ENCODE measurements at places on chromosomes 5 and 9.

GRCh38 chr9:27627188-27627564 is 53.9 kb upstream of the C9orf72 start:
- H3K36me3 ChIP-seq, result no peaks in the 10 kb centered on the region
- no peak for DNase-seq
- no peak overlapping the region for H3K27ac ChIP-seq
- H3K27me3 ChIP-seq, result peaks cover 33% of the 10 kb centered on the region
- no peak overlapping the region for H3K4me3 ChIP-seq

- H3K4me3 ChIP-seq, result no peak overlapping the region
- H3K27ac ChIP-seq, result no peak overlapping the region
- H3K27me3 ChIP-seq, result no peaks in the 10 kb centered on the region
- H3K4me1 ChIP-seq, result no peaks in the 10 kb centered on the region
- DNase-seq, result no peak
Measured at GRCh38 chr5:95884017-95884325, 61.4 kb upstream of the GLRX start.

GRCh38 chr9:2337131-2337530 is 284.5 kb upstream of the VLDLR start:
- H3K4me3 ChIP-seq, result no peak overlapping the region
- H3K36me3 ChIP-seq, result no peaks in the 10 kb centered on the region
- H3K4me1 ChIP-seq, result no peaks in the 10 kb centered on the region
- peaks cover 18% of the 10 kb centered on the region for H3K27me3 ChIP-seq
- H3K27ac ChIP-seq, result no peak overlapping the region

GRCh38 chr9:111065414-111065813 is 27.1 kb upstream of the LPAR1 start:
- no peak for DNase-seq
- no peak overlapping the region for H3K27ac ChIP-seq
- no peak overlapping the region for H3K4me3 ChIP-seq
- no peaks in the 10 kb centered on the region for H3K4me1 ChIP-seq

GRCh38 chr5:122500245-122501088 is 188.4 kb downstream of the SNCAIP start:
- H3K27ac ChIP-seq, result no peak overlapping the region
- no peaks in the 10 kb centered on the region for H3K4me1 ChIP-seq
- no peaks in the 10 kb centered on the region for H3K36me3 ChIP-seq
- H3K27me3 ChIP-seq, result peaks cover 28% of the 10 kb centered on the region
- no peak overlapping the region for H3K4me3 ChIP-seq

- no peak for DNase-seq
- no peaks in the 10 kb centered on the region for H3K4me1 ChIP-seq
- no peaks in the 10 kb centered on the region for H3K36me3 ChIP-seq
- no peaks in the 10 kb centered on the region for H3K27me3 ChIP-seq
- no peak overlapping the region for H3K27ac ChIP-seq
- no peak overlapping the region for H3K4me3 ChIP-seq
Measured at GRCh38 chr5:9265441-9266287, 280.2 kb downstream of the SEMA5A start.

GRCh38 chr5:168740092-168740800 is 161.1 kb upstream of the PANK3 start:
- H3K4me3 ChIP-seq, result no peak overlapping the region
- H3K4me1 ChIP-seq, result no peaks in the 10 kb centered on the region
- no peaks in the 10 kb centered on the region for H3K36me3 ChIP-seq
- peaks cover 14% of the 10 kb centered on the region for H3K27me3 ChIP-seq
- DNase-seq, result no peak

DNA sequence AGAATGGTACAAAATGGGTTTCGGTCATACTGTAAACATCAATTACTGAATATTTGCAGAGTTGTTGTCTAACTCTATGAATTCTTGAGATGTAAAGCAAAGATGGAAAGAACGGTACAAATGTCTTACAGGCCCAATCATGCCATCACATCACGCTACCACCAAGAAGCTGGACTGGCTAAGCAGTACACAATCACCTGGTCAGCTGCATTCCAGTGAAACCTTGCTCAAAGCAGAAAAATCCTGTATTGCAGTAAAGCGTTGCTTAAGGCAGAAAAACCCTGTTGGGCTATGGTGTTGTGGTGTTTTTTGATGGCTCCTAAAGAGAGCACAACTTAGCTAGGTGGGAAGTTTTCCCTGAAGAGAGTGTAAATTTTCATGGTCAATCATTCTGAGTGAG is 112.6 kb upstream of the RASA1 start:
- no peaks in the 10 kb centered on the region for H3K27me3 ChIP-seq
- DNase-seq, result no peak
- H3K27ac ChIP-seq, result no peak overlapping the region
- H3K36me3 ChIP-seq, result no peaks in the 10 kb centered on the region
- peaks cover 7% of the 10 kb centered on the region for H3K4me1 ChIP-seq

DNA sequence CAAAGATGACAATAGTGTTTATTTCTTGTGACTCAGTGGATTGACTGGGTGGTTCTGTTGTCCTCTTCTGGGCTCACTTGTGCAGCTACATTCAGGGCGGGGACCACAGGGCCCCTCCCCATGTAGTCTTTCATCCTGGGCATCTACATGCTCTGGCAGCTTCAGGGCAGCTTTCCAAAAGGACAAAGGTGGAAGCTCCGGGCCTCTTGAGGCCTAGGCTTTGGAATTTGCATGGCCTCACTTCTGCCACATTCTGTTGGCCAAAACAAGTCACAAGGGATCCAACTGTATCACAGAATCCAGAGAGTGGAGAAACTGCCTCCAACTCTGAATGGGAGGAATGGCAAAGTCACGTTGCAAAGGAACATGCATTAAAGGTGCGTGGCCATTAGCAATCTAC is 64.3 kb downstream of the ARHGAP26 start:
- DNase-seq, result no peak
- peaks cover 75% of the 10 kb centered on the region for H3K4me1 ChIP-seq
- H3K27me3 ChIP-seq, result no peaks in the 10 kb centered on the region
- no peak overlapping the region for H3K4me3 ChIP-seq

DNA sequence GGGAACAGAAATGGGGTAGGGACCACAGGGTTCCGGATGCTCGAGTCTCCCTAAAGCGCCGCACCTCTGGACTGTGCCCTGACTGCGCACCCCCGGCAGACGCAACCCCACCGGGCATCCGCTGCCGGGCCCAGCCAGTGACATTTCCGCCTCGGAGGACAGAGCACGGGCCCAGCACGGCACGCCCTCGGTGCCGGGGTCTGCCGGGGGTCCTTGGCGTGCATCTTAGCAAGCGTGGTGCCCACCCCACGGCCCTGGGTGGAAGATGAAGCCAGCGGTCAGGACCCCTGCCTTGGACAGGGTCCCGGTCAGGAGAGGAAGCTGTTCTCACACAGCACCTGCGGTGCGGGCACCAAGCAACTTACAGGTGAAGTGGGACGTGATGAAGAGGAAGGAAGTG is 7.1 kb downstream of the INPP5E start:
- H3K4me3 ChIP-seq, result no peak overlapping the region
- peaks cover 20% of the 10 kb centered on the region for H3K4me1 ChIP-seq
- no peak for DNase-seq
- no peaks in the 10 kb centered on the region for H3K27me3 ChIP-seq
- H3K27ac ChIP-seq, result no peak overlapping the region
- peaks cover 18% of the 10 kb centered on the region for H3K36me3 ChIP-seq

- peaks cover 5% of the 10 kb centered on the region for H3K4me1 ChIP-seq
- H3K4me3 ChIP-seq, result peak overlapping the region; percentile 41
- H3K27me3 ChIP-seq, result peaks cover 10% of the 10 kb centered on the region
- no peak for DNase-seq
- H3K36me3 ChIP-seq, result peaks cover 2% of the 10 kb centered on the region
Measured at GRCh38 chr9:114958021-114958843, 27.8 kb upstream of the TNFSF8 start.

DNA sequence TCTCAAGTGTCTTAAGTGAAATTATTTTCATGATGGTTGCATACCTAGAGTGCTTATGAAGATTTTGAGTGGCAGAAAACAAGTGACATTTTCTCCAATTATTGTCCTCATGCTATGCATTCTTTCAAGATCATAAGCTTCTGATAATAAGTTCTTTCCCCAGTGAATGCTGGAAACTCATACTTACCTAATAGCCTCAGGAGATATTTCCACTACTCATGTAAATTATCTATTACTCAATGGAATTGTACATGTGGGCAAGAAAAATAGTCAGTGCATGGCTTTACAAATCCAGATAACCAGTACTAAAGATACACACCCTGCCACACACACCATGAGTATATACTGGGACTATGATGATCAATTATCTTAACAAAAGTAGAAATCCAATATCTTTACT is 1219.4 kb upstream of the C9orf72 start:
- no peak overlapping the region for H3K27ac ChIP-seq
- H3K4me3 ChIP-seq, result no peak overlapping the region
- DNase-seq, result no peak

GRCh38 chr5:96315431-96315830 is 117.6 kb downstream of the PCSK1 start:
- H3K36me3 ChIP-seq, result peaks cover 3% of the 10 kb centered on the region
- H3K27ac ChIP-seq, result no peak overlapping the region
- H3K4me1 ChIP-seq, result no peaks in the 10 kb centered on the region

GRCh38 chr9:8070779-8071444 is 271.3 kb upstream of the DMAC1 start:
- no peaks in the 10 kb centered on the region for H3K36me3 ChIP-seq
- no peak overlapping the region for H3K27ac ChIP-seq
- DNase-seq, result no peak
- H3K4me3 ChIP-seq, result no peak overlapping the region
- H3K27me3 ChIP-seq, result peaks cover 31% of the 10 kb centered on the region

GRCh38 chr5:174798551-174798951 is 74.2 kb downstream of the MSX2 start:
- H3K4me3 ChIP-seq, result no peak overlapping the region
- H3K27me3 ChIP-seq, result peaks cover 48% of the 10 kb centered on the region
- no peak for DNase-seq
- no peak overlapping the region for H3K27ac ChIP-seq
- H3K4me1 ChIP-seq, result no peaks in the 10 kb centered on the region

GRCh38 chr9:134858051-134858841 is 22.4 kb upstream of the FCN2 start:
- no peaks in the 10 kb centered on the region for H3K36me3 ChIP-seq
- DNase-seq, result no peak
- no peak overlapping the region for H3K4me3 ChIP-seq
- H3K4me1 ChIP-seq, result no peaks in the 10 kb centered on the region
- peaks cover 45% of the 10 kb centered on the region for H3K27me3 ChIP-seq
- no peak overlapping the region for H3K27ac ChIP-seq

DNA sequence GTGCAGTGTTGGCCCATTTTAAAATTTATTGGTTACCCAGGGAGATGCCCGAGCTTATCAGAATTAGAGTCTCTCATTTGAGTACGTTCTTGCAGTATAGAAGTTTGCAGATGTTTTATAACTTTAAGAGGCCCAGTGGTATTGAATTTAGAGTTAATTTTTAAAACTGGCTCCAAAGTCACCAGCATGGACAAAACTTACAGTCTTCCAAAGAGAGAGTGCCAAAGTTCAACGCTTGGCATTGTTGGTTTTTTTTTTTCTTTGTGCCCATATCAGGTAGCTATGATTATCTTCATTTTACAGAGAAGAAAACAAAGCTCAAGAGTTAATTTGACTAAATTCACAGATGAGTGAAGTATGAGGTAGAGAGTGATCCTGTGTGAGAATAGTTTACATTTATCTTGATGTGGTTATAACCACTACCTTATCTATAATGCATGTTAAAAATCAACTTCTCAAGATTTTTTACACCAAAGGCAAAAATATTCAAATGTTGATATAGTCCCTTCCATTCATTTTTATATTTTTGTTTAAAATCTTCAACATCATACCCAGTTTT is 273.7 kb upstream of the DMRT1 start:
- H3K27me3 ChIP-seq, result peaks cover 60% of the 10 kb centered on the region
- H3K27ac ChIP-seq, result no peak overlapping the region
- no peaks in the 10 kb centered on the region for H3K36me3 ChIP-seq
- H3K4me1 ChIP-seq, result no peaks in the 10 kb centered on the region
- DNase-seq, result no peak
- no peak overlapping the region for H3K4me3 ChIP-seq

GRCh38 chr5:5103245-5103644 is 36.9 kb upstream of the ADAMTS16 start:
- no peak overlapping the region for H3K4me3 ChIP-seq
- DNase-seq, result no peak
- H3K4me1 ChIP-seq, result no peaks in the 10 kb centered on the region
- no peaks in the 10 kb centered on the region for H3K36me3 ChIP-seq

- no peak overlapping the region for H3K27ac ChIP-seq
- DNase-seq, result no peak
- peaks cover 44% of the 10 kb centered on the region for H3K27me3 ChIP-seq
- H3K36me3 ChIP-seq, result peaks cover 4% of the 10 kb centered on the region
Measured at GRCh38 chr5:135024956-135025729, 8.9 kb downstream of the PITX1 start.

GRCh38 chr5:175264406-175264805 is 179.6 kb downstream of the DRD1 start:
- H3K4me1 ChIP-seq, result no peaks in the 10 kb centered on the region
- H3K27ac ChIP-seq, result no peak overlapping the region
- peaks cover 2% of the 10 kb centered on the region for H3K36me3 ChIP-seq
- peaks cover 70% of the 10 kb centered on the region for H3K27me3 ChIP-seq

- H3K4me1 ChIP-seq, result no peaks in the 10 kb centered on the region
- DNase-seq, result no peak
Measured at GRCh38 chr9:93357649-93358048, 93.8 kb upstream of the FAM120A start.

- DNase-seq, result no peak
- H3K27ac ChIP-seq, result no peak overlapping the region
- H3K36me3 ChIP-seq, result no peaks in the 10 kb centered on the region
Measured at GRCh38 chr5:125149527-125149926, 403.1 kb upstream of the ZNF608 start.

DNA sequence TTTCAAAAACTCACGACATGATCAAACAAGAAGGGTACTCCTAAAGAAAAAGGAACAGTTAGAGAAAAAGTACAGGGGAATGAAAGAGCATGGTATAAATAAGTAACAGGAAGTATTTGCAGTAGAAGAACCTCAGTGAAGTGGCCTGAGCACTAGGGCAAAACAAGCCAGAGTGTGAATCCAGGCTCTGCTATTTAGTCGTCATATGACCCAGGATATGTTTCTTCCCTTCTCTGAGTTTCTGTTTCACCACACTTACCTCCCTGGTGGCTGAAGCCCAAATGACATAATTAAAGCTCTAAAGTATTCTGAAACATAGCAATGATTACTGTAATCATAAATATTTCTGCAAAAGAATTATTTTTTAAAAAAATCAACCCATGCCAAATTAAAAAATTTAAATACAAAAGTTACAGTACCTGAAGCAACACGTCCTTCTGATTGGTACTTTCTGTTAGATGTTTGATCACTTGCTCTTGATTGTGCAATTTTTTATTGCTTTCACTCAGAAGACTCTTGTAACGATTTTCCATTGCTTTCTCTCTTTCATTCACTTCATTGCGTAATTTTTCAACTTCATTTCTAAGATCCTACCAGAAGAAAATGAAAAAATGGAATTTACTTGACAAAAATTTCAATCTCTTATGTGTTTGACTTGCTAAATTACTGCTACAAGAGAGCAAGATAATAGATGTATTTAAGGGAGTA is 88.9 kb downstream of the CDK5RAP2 start:
- H3K4me1 ChIP-seq, result peaks cover 6% of the 10 kb centered on the region
- H3K36me3 ChIP-seq, result peaks cover 33% of the 10 kb centered on the region
- H3K27me3 ChIP-seq, result no peaks in the 10 kb centered on the region
- H3K27ac ChIP-seq, result peak overlapping the region; percentile 44
- no peak overlapping the region for H3K4me3 ChIP-seq

- no peaks in the 10 kb centered on the region for H3K4me1 ChIP-seq
- no peak overlapping the region for H3K27ac ChIP-seq
- H3K4me3 ChIP-seq, result no peak overlapping the region
- H3K36me3 ChIP-seq, result peaks cover 2% of the 10 kb centered on the region
Measured at GRCh38 chr5:172437445-172438318, 16.6 kb downstream of the SH3PXD2B start.
